SIG-M5 (cell line): ENCODE measurements at places on chromosomes 12 and 14.

DNA sequence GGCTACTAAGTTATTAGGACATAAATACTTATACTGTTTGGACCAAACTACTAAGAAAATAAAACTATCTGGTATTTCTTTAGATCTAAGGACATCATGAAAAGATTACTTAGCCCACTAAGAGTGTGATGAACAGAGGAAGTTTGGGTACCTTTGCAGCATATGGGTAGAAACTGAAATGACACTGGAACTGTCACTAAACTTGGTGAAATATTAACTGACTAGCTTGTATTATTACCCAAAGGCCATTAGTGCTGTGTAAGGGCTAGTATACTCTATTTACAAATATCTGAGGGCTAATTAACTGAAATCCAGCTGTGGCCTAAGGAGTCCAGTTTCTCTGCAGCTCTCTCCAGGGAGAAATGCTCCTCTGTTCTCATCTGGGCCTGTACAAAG is 45.5 kb downstream of the PAWR start:
- no peak for DNase-seq

GRCh38 chr14:96083667-96084320 is 44.6 kb downstream of the C14orf132 start:
- no peak for DNase-seq

DNA sequence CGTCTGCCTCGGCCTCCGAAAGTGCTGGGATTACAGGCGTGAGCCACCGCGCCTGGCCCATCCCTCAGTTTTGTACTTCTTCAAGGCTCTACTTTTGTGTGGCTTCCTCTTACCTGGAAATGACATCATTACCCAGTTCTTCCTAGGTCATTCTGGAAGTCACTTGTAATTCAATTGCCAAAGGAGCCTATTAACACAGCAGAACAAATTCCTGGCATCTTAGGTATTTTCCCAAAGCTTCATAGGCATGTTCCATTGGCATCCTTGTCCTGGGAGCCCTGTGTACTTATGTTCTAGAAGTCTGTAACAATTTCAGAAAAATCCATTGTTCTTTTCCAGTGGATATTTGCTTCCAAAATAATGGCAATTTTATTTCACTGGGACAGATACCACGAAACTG is 60.6 kb downstream of the DAAM1 start:
- DNase-seq = no peak

GRCh38 chr12:76303365-76303764 is 44.9 kb downstream of the BBS10 start:
- no peak for DNase-seq

GRCh38 chr12:107349008-107349747 is 255.8 kb upstream of the CRY1 start:
- DNase-seq = no peak

- no peak for DNase-seq
Observed at GRCh38 chr12:31558521-31558920, 32.4 kb downstream of the DENND5B start.

DNA sequence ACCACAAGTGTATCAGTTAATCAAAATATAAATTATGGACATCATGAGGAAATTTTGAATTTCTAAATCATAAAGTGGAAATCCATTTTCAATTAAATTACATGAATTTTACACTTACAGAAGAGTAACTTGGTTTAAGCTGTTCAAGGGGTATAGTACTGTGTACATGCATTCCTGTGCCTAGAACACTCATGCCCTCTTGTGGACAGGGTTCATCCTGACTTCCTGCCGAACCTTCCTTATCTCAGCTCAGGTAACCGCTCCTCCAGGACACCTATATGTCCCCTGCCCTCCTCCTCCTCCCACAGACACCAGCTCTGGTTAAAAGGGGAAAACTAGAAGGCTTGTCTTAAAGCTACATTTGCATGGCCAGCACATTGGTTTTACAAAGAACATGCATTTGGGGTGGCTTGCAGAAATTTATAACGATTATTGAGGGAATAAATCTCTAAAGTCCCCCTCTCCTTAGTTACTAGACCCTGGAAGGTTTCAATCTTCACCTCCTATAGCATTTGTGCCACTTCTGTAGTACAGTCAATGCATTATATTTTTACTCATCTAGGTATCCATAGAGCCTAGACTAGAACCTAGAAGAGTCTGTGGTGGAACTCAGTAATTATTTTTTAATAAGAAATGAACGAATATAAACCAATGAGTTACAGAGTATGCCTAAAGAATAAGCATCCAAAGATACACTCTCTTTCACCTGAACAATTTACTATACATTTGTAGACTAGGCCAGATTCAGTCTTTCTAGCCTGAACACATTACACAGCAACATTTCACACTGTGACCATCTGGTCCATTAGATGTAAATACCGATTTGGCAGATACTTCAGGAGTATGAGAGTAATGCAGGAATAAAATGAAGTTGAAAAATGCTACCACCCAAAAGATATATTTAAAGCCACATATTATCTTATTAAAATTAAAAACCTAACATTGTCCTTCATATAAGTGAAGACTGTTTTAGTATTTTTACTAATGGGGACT is 345.6 kb downstream of the PAWR start:
- no peak for DNase-seq

DNA sequence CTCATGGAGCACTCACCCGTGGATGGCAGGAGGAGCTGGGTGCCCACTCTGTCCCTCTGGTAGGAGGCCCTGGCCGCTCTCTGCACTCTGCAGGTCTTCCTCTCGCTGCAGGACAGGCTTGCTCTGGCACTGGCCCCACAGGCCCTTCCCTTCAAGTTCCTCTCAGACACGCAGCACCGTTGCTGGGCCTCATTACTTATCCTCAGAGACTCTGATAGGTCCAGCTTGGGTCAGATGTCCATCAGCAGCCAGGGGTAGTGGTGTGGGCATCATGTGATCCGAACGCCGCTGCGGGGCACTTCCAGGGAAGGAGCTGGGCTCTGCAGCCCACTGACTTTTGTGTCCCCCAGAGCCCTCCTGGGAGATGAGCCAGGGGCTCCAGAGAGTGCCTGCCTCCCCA is 11.8 kb downstream of the OTUB2 start:
- DNase-seq = no peak

GRCh38 chr14:43651896-43652295 is 855.2 kb downstream of the FSCB start:
- DNase-seq = no peak

GRCh38 chr12:111404362-111405148 is 1.2 kb upstream of the SH2B3 start:
- no peak for DNase-seq

DNA sequence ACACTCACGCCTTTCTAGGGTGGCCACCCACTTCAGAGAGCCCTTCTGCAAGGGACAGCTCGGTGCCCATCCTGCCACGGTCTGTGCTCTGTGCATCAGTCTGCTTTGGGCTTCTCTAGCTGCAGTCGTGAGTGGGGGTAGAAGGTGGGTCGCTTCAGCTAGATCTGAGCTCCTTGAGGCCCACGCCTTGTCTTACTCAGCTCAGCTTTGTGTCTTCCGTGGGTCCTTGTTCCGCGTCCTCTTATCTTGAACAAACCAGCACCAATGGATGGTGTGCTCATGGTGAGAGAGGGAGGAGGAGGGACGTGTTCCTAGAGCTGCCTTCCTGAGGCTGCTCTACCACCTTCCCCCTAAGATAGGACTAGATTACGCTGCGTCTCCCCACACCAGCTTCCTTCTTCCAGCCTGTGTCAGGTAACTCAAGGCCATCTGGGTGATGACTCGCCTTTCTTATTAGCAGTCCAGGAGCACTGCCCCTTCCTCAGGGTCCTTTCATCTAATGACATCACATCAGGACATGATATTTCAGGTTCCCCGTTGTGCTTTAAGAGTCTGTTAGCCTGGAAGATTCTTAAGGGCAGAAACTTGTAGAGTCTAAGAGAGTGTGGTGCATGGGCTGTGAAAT is 118.8 kb downstream of the TSPAN9 start:
- DNase-seq = no peak

DNA sequence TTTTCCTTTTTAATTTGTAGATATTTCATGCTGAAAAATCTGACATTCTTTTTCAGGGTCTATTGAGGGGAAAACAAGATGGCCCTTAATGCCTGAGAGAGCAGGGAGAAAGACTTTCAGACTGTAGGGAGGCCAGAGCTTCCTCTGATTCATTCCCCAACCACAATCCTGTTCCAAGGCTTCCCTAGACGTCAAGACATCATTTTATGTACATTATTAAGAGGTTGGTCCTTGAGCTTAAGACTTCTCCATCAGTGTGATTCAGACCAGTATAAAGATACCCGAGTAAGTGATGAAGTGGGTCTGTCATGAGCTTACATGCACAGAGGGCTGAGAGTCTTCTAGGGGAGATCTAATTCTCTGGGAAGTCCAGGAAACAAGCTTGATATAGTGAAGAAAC is 57.3 kb downstream of the AVPR1A start:
- no peak for DNase-seq

- no peak for DNase-seq
Observed at GRCh38 chr12:124771462-124772288, 92.0 kb downstream of the SCARB1 start.

- DNase-seq = no peak
Observed at GRCh38 chr12:71840231-71840847, 780 bp downstream of the TBC1D15 start.

GRCh38 chr14:61434311-61434710 is 112.9 kb downstream of the PRKCH start:
- DNase-seq = no peak

- DNase-seq = no peak
Observed at GRCh38 chr12:77152623-77153193, 87.3 kb upstream of the E2F7 start.

GRCh38 chr14:91754185-91754584 is 22.3 kb upstream of the CATSPERB start:
- no peak for DNase-seq

- no peak for DNase-seq
Observed at GRCh38 chr14:90599339-90599738, 202.5 kb downstream of the CALM1 start.

DNA sequence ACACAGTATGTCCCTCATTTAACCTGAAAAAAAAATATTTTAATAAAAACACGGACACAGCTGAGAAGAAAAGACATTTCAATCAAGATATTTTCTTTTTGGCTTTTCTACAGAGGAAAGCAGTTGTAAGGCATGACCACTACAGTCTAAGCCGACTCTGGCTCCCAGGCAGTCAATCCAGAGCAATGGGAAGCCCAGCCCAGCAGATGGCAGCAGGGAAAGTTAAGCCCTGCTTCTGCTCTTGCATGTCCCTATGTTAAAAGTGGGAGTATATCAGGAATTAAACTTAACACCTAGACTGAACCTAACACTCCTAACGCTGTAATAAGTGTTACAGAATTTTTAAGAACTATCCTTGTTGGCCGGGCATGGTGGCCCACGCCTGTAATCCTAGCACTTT is 19.5 kb upstream of the HAL start:
- no peak for DNase-seq

DNA sequence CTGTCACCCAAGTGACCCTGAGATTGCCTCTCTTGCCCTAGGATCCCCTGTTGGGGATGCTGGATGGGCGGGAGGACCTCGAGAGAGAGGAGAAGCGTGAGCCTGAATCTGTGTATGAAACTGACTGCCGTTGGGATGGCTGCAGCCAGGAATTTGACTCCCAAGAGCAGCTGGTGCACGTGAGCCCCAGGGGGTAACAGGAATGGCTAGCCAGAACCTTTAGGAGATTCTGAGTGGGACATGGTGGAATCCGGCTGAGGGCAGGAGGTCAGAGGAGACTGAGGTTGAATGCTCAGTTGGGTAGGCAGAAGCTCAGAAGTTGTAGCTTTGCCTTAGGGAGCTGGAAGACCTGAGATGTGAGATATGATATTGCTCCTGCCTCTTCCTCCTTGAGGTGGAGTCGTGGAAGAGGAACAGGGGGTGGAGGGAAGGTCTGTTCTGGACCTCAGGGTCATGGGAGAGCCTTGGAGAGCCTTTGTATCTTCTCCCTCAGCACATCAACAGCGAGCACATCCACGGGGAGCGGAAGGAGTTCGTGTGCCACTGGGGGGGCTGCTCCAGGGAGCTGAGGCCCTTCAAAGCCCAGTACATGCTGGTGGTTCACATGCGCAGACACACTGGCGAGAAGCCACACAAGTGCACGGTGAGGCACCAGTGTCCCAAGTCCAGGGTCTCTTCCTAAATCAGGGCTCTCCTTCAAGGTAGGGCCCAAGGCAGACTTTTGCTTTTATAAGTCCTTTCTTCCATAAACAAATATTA is 6.3 kb downstream of the GLI1 start:
- no peak for DNase-seq

- no peak for DNase-seq
Observed at GRCh38 chr12:91098941-91099340, 12.4 kb downstream of the LUM start.

- no peak for DNase-seq
Observed at GRCh38 chr12:131693149-131693548, 17.7 kb upstream of the SFSWAP start.

- no peak for DNase-seq
Observed at GRCh38 chr12:80847575-80847974, 90.2 kb downstream of the LIN7A start.

DNA sequence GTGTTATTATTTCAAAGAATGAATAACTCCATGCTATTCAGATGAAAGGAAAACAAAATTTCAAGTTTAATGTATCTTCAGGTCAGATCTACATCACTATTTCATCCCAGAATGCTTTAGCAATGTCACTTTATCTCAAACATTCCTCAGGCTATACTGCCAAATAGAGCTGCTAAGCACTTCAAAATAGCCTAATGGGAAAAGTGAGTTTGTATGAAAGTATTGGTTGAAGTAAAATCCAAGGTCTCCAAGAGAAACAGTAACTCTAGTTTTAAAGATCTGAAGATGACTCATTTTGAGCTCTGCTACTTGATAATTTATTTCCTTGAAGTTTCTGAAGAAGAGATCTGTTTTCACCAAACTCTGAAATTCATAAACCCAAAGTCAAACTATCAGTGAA is 466.2 kb upstream of the FOXG1 start:
- DNase-seq = no peak

GRCh38 chr12:128737292-128737966 is 86.3 kb downstream of the SLC15A4 start:
- DNase-seq = no peak

GRCh38 chr12:114812858-114813761 is 129.1 kb upstream of the TBX3 start:
- DNase-seq = no peak

GRCh38 chr12:68804657-68805591 is 3.1 kb upstream of the MDM2 start:
- DNase-seq = no peak

DNA sequence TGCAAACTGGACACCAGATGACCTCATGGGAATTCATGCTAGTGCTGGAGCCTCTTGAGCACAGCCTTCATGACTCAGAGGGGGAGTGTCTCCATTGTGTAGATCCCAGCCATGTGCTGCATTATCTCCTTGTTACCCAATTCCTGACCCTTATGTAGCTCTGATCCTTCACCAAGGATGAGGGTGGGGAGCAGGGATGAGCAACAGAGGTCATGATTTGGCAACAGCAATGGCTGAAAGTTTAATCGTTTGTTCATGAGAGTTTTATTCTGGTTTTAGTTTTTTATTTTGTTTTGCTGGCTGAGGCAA is 9.5 kb upstream of the BDKRB1 start:
- no peak for DNase-seq

GRCh38 chr12:93954166-93955112 is 193.9 kb upstream of the PLXNC1 start:
- no peak for DNase-seq
